ENCODE measurements at places on chromosomes 3 and 15.

DNA sequence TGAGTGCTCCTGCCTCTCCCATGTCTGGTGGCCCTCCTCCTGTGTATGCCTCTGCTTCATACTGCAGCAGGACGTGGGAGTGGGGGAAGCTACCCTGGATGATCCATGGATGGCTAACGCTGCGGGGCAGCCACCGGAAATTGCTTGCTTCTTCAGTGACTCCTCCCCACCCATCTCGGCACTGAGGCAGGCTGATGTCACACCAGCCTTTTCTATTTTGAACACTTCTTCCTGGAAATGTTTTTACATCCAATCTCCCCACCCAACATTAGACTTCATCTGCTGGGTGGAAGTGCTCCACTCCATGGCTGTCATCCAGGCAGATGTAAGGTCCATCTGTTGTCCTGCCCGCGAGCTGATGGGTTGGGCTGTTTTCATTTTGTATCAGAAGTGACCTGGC is 58.9 kb upstream of the MUC13 start:
- DNase-seq: no peak

- DNase-seq: no peak
Measured at GRCh38 chr15:58308742-58309355, 122.9 kb upstream of the LIPC start.

DNA sequence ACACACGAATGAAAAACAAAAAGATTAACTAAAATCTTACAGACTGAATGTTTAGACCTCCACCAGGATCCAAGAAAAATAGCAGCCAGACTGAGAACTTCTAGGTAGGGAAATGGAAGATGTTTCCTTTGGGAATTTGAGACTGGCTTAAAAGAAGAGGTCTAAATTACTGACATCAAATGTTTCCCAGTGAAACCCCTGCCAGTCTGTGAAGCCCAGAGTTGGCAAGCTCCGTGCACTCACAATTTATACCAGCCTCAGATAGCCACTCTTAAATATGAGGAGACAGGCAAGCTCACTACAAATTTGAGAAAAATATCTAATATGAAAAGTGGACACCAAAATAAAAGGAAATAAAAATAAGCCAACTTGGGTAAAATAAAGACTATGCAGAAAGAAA is 700.5 kb upstream of the ZNF385D start:
- DNase-seq: no peak

- no peak for DNase-seq
Measured at GRCh38 chr3:119588112-119588511, 8.8 kb downstream of the ADPRH start.

DNA sequence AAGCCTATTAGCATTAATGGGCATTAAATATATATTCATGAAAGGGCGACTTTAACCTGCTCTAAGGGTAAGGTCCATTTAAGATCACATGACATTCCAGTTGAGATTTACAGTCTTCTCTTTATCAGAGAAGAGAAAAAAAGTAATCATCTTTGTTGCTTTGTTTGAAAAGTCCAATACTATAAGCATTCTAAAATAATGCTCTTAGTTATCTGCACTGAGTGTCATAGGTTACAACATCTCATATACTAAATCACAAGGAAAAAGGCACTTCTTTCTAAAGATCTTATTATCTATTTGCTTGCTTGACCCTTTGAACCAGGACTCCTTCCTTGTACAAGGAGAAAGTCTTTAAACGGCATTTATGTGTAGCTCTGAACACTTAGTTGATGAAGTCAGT is 1.4 kb downstream of the TMEM207 start:
- no peak for DNase-seq

DNA sequence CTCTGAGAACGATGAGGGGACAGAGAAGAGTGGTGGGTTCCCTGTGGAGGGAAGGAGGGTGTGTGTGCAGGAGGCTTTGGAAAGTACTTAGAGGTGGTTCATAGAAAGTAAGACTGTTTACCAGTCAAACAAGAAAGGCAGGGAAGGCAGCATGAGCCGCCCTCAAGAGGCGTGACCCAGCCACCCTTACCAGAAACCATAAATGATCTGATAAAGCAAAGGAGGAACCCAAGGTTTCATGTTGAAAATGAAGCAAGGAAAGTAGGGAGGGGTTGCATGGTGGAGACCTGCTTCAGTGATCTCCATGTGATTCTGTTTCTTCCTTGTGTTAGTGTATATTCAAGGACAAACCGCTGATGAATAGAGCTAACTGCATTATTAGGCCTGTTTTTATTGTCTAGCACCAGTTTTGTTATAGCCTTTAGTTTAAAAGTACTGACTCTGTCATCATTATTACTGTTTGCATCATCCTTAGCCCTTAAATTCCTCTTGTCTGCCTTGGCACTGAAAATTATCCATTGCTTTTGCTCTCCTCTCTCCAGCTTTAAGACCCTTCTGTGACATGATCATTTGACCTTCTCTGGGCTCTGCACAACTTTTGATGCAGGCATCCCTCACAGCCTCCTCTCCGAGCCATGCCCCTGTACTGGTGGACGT is 96.1 kb downstream of the STAC start:
- no peak for DNase-seq

DNA sequence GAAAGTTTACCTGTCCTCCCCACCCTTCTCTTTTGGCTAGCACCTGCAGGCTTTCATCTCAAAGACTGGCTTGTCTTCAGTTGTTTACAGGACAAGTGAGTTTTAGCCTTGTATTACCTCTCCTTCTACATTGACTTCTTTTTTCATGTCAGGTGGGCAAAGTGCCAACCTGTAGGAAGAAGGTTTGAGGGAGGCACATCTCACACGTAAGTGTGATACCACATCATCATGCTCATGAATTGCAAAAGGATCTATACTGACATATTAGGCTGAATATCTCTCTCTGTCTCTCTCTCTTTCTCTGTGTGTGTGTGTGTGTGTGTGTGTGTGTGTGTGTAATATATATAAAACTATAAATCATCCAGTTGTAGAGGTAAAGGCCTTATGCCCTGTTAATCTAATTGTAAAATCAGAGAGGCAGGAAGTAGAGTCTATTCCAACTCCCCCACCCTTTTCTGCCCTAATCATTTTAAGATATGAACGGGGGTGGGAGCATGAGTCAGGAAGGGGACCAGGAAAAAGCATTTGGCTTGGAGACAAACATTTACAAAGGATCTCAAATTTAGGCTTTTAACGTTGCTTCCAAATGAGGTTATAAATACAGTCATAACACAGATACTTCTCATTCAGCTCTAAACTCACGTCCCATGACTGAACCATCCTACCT is 107.0 kb upstream of the PFN2 start:
- DNase-seq: no peak

- peak; percentile 67 for DNase-seq
Measured at GRCh38 chr15:31327669-31328427, 1.2 kb downstream of the KLF13 start.

DNA sequence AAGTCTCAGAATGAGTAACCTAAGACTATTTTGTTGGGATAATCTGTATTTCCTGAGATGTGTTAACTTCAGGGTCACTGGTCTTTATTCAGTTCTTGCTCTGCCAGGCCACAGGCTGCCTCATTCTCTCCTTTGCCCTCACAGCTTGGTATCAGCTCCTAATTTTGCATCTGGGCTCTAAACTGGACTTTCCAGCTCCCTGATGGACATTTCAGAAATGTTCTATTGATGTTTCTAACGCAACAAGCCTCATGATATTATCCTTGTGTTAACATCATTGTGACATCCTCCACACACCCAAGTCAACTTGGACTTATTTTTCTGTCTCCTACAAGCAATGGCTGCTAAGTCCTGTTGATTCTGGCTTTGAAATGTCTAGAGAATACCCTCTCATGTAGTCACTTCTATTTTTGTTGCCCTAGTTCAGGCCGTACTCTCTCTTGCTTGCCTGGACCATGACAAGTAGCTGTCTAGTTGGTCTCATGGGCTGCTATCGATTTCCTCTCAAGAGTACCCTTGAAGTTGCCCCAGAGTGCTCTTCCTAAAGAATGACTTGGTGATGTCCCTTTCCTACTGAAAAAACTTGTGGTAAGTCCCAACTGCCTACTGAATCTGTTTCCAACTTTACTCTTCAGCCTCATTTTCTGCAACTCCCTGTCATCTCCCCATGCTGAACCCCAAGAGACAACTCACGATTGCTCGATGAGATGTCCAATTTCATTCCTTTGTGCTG is 52.7 kb downstream of the CHST2 start:
- no peak for DNase-seq

DNA sequence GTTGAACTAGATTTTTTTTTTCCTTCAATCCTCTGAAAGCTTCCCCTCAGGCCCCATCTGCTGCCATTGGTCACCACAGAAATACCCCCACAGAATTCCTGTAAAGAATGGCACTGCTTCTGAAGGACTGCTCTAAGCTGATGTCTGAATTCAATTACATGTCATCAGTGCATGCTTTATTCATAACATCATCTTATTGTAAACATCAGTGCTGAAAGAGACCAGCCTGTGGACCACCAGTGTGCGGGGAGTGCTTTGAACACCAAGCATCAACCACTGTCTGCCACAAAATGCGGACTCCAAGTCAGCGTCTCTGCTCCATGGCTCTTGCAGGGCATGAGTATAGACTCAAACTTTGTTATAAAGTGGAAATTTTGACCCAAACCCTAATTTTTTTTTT is 11.6 kb downstream of the PHLDB2 start:
- no peak for DNase-seq

DNA sequence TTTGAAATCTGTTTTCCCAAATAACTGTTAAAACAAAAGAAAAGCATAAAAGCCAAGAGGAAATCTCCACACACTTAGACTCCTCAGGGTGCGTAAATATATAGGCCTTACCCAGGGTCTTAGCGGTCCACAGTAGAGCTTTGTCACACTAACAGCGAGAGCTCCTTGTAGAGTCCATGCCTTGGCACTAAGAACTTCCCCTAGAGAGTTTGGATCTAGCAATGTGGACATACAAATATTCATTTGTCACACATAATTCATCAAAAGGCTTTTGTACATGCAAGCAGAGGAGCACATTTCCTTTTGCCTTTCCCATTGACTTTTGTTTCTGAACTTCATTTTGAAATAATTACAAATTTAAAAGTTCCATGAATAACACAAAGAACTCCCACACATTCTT is 11.0 kb upstream of the SLMAP start:
- DNase-seq: no peak

DNA sequence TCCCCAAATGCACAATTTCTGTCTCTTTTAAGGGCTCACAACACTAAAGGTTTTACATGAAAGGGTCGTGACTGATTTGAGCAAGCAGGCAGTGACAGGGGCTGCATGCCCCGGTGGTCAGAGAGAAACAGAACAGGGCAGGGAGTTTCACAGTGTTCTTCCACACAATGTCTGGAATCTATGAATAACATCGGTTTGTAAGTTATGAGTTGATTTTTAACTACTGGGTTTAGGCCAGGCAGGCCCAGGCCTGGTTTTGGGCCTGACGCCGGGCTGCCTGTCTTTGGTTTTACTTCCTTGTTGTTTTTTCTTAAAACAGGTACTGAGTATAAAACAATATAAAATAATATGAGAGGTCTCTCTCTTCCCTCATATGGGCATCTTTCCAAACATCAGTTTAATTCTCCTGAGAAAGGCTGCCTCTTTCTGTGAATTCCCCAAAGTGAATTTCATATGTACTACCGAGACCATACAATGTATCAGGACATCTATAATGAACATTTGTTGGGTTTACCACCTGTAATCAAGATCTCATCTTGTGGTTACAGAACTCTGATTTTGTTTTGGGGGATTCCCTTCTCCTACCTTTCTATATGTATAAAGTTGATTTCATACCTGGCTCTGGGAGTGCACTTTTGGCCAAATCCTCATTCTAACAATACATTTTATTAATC is 74.4 kb downstream of the CD200 start:
- no peak for DNase-seq

GRCh38 chr3:68764554-68764953 is 167.8 kb downstream of the TAFA4 start:
- no peak for DNase-seq

- DNase-seq: no peak
Measured at GRCh38 chr15:91698241-91698640, 155.3 kb upstream of the SLCO3A1 start.

- DNase-seq: no peak
Measured at GRCh38 chr3:71734881-71735280, 9.7 kb upstream of the EIF4E3 start.

GRCh38 chr15:69663982-69664381 is 211.4 kb downstream of the RPLP1 start:
- DNase-seq: no peak

DNA sequence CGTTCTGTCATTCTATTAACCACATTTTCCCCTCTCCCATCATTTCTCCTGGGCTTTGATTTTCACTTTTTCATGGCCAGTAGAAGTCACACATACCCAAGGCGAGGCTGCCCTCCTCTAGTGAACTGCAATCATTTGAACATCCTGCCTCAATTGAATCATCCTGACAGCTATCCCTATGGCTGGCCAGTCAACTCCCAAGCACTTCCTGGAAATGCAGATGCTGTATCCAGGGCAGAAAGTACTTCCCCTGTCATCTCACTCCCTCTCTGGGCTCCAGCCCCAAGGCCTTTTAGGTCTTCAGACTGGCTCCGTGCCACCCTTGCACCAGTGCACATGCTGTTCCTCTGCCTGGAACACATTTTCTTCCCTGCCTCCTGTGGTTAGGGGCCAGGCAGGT is 738.3 kb upstream of the CFAP20DC start:
- DNase-seq: no peak

- DNase-seq: no peak
Measured at GRCh38 chr15:80871858-80872257, 92.7 kb downstream of the CEMIP start.
